ENCODE measurements at places on chromosomes 12 and 14.

DNA sequence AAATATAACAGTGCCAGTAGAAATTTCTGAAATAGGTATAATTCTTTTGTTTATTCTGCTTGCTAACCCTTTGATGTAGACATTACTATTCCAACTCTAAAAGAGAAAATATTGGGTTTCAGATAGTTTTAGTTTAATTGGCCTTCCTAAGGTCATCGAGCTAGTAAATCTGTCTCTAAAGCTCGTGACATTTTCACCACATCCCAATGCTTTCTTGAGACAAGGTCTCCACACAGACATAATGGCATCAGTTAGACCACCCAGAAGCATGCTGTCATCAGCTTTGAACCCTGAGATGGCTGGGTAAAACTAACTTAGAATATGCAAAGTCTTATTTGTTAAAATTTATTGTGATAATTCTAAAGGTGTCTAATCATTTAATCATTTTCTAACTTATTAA is 52.0 kb downstream of the PIK3C2G start:
- DNase-seq: no peak

- no peak for DNase-seq
These were observed 416.9 kb downstream of the TMEM132D start for GRCh38 chr12:129486931-129487330.

DNA sequence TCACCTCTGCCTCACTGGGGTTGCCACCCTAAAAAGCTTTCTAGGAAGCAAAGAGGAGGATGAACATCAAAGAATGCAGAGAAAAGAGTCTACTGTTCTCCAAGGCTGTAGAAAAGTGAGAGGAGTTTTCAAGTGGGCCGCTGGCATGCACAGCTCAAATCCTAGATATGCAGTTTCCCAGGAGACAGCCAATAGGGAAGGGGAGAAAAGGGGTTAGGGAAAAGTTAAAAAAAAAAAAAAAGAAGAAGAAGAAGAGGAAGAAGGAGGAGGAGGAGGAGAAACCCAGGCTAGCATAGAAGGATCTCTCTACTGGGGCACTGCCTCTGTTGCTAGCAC is 682 bp downstream of the BATF start:
- DNase-seq: no peak

DNA sequence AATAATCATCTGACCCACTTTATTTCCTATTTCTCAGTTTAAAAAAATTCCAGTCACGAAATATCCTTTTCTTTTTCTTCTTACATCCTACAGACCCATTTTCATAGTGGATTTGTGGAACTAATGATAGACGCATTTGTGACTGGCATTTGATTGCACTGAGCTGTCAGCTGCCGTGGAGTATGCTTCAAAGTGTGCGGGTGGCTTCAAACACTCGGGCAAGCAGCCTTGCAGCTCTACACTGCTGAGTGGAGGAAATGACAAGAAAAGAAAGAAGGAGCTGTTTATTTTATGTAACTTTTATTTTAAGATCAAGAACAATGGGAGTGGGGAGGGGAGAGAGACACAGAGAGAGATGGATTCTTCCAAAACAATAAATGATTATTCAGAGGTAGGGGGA is 112.8 kb upstream of the NAP1L1 start:
- no peak for DNase-seq

DNA sequence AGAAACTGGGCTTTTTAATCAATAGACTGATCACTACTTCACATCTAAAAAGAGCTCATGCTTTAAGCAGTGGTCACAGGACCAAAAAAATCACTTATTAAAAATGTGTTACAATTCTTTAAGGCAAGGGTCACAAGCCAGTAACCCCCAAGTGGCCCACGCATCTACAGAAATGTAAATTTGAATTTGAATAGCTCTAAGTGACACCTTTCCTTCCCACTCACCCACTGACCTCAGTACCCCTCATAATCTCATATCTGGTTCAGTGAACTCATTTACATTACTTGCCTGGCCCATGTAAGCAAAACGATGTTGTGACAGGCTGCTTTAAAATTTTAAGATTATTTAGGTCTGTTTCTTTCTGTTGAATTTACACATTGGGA is 27.4 kb downstream of the NELL2 start:
- DNase-seq: no peak

- no peak for DNase-seq
These were observed 10.5 kb downstream of the PRKAB1 start for GRCh38 chr12:119678459-119678858.

DNA sequence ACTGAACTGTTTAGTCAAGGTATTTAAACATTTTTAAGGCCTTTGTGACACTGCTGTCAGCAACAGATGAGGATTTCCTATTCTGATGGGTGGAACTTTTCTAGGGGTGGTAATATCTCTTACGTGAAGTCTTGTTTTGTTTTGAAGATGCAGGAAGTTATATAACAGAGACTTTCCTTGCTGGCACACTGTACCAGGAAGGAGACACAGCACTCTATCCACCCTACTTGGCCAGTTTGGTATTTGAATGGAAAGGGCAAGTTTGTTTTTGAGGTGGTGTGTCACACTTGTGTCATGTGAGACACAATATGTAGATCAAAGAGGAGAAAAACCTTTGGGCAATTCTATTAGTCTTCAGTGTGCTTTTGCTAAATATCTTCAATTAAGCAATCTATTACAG is 51.6 kb upstream of the SRP54 start:
- no peak for DNase-seq

- DNase-seq: no peak
These were observed 28.3 kb downstream of the ATF7IP start for GRCh38 chr12:14393751-14394150.

- no peak for DNase-seq
These were observed 7.9 kb downstream of the FAIM2 start for GRCh38 chr12:49895773-49896172.

- no peak for DNase-seq
These were observed 28.2 kb upstream of the ARID2 start for GRCh38 chr12:45701296-45701695.

- no peak for DNase-seq
These were observed 14.1 kb downstream of the PYROXD1 start for GRCh38 chr12:21451529-21451928.

DNA sequence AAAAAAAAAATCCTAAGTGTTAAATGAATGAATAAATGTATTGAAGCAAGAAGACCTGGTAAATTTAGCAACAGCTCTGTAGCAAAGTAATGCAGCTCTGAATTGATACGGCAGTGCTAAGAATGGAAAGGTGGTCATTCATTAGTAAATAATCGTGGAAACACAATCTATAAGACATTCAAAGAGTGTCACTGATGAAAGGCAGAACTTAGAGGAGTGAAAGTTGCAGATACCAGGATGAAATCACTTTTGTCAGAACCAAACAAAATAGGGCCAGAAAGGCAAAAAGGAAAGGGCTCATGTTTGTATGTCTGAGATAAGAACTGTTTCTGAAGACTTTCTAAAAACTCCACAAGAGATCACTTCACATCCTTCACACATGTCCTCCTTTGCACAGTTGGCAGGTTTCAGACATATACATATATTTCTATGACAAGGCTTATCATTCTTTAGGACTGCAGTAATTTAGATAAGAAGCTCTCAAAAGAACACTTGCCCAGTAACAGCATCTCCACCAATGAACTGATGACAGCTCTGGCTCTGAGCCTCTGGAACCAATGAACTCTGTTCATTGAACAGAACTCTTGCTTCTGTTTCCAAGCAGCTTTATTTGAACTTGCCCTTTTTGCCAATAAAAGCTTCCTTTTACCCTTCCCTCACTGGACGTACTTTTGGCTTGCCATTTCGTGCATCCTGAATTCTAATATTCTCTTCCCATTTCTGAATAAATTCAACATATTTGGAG is 4.2 kb upstream of the LRR1 start:
- DNase-seq: no peak

GRCh38 chr12:57377103-57377840 is 53.6 kb downstream of the R3HDM2 start:
- DNase-seq: no peak

DNA sequence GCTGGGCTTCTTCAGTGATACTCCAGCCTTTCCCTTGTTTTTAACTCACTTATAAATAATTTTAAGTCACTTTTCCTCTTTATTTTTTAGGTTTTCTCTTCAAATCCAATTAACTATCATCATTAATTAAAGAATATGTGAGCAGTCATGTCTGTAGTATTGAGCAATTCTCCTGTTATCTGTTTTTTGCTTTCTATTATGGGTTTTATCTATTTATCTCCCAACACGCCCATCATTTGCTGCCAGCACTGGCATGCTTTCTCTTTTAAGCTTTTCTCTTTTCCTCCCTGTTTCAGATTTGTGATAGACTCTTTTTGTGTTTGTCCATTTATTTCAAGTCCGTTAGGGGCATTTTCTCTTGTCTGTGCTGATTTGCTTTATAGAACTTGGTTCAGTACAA is 72.3 kb downstream of the CRADD start:
- DNase-seq: no peak

GRCh38 chr12:111451232-111451631 is 45.5 kb downstream of the SH2B3 start:
- no peak for DNase-seq

GRCh38 chr12:57372233-57372632 is 58.6 kb downstream of the R3HDM2 start:
- DNase-seq: no peak

DNA sequence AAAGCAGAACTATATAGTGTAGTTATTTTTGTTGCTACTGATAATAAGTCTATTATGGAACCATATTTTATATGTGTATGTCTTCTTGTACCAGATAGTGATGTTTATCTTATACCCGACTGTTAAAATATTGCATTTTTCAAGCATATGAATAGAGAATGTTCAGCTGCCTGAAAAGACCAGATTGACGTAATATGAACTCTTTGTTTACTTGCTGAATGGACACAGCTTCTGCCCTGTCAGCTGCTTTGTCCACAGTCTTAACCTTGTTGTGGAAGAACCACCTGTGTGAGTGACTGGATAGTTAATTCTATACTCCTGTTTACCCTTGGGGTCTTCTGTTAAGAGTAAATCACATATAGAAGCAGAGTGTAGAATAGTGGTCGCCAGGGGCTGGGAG is 109.3 kb downstream of the LGR5 start:
- no peak for DNase-seq

DNA sequence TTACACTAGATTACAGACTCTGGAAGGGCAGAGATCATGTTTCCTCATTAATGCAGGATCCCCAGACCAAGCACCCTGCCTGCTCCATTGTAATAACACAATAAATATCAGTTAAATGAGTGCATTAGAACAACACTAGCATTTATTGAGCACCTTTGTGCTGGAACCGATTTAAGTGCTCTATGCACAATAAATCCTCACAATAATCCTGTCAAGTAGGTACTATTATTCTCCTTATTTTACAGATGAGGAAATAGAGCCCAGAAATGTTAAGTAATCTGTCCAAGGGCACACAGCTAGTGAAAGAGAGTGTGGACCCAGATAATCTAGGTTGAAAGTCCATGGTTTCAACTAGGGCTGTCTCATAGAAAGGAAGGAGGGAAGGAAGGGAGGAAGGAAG is 69.8 kb downstream of the MAP1LC3B2 start:
- DNase-seq: no peak
